ENCODE measurements at places on chromosomes 13 and 19.

GRCh38 chr13:65965501-65965900 is 1264.6 kb downstream of the PCDH9 start:
- DNase-seq = no peak

GRCh38 chr13:112331675-112332074 is 44.5 kb upstream of the SPACA7 start:
- DNase-seq = no peak

DNA sequence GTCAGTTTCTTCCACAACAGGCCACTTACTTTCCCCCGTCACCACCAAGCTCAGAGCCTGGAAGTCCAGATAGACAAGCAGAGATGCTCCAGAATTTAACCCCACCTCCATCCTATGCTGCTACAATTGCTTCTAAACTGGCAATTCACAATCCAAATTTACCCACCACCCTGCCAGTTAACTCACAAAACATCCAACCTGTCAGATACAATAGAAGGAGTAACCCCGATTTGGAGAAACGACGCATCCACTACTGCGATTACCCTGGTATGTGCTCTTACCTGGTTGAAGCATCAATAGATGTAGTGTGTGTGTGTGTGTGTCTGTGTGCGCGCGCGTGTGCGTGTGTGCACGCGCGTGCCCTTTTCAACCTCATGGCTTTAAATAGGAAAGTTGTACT is 3.7 kb downstream of the KLF5 start:
- DNase-seq = no peak

GRCh38 chr13:68888832-68889231 is 1218.8 kb upstream of the ATXN8OS start:
- DNase-seq = no peak

GRCh38 chr19:8221161-8221560 is 12.0 kb downstream of the CERS4 start:
- no peak for DNase-seq

- no peak for DNase-seq
These were observed 66.8 kb upstream of the MED4 start for GRCh38 chr13:48161530-48162179.

- DNase-seq = no peak
These were observed 62.5 kb upstream of the MEDAG start for GRCh38 chr13:30843548-30843947.

DNA sequence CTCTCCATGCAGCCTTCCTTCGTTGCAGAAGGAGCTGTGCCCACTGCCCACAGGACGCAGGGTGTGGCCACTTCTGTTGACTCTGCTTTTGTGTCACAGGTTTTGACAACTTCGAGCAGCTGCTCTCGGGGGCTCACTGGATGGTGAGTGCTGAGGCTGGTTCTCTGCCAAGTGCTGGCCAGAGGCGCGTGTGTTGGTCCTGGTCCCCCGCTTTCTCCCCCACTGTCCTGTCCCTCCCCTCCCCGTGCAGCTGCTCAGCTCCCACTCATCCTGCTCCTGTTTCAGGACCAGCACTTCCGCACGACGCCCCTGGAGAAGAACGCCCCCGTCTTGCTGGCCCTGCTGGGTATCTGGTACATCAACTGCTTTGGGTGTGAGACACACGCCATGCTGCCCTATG is 10.6 kb upstream of the PDCD2L start:
- peak; percentile 14 for DNase-seq

DNA sequence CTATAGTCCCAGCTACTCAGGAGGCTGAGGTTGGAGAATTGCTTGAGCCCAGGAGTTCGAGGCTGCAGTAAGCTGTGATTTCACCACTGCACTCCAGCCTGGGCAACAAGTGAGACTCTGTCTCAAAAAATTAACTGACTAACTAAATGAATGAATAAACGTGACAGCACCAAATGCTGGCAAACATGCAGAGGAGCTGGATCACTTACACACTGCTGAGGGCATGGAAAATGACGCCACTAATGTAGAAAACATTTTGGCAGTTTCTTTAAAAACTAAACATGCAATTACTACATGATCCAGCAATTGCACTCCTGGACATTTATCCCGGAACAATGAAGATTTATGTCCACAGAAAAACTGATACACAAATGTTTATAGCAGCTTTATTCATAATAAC is 31.3 kb upstream of the GTF3A start:
- no peak for DNase-seq

DNA sequence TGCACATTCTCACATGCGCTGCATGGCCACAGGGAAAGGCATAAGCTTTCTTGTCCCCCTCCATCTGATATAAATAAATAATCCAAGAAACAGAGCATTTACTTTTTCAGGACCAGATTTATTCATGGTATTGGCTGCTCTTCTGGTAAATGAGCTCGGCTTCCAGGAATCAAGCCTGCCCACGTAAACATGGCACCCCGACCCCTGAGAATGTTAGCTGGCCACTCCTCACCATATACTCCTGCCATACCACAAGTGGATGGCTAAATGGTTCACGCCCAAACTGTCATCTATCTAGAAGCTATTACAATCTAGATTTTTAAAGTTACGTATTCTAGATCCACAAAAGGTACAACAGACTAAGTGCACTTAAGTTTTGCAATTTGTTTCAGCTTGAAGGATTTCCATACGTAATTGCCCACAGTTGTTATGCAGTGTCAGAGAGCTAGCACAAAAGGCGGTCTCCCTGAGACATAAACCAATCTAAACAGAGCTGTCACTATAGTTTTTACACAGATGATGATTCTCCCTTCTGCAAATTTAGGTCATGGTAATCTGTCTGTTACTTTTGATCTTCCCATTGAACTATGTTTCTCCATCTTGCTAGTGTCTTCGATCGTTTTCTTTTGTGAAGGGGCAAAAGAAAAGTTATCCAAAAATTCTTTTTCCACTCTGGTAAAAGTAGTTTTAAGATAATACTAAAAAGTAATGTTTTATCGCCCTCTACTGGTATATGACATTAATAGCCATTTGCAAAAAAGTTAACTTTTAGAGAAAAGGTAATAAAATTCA is 16.2 kb upstream of the FOXO1 start:
- no peak for DNase-seq

DNA sequence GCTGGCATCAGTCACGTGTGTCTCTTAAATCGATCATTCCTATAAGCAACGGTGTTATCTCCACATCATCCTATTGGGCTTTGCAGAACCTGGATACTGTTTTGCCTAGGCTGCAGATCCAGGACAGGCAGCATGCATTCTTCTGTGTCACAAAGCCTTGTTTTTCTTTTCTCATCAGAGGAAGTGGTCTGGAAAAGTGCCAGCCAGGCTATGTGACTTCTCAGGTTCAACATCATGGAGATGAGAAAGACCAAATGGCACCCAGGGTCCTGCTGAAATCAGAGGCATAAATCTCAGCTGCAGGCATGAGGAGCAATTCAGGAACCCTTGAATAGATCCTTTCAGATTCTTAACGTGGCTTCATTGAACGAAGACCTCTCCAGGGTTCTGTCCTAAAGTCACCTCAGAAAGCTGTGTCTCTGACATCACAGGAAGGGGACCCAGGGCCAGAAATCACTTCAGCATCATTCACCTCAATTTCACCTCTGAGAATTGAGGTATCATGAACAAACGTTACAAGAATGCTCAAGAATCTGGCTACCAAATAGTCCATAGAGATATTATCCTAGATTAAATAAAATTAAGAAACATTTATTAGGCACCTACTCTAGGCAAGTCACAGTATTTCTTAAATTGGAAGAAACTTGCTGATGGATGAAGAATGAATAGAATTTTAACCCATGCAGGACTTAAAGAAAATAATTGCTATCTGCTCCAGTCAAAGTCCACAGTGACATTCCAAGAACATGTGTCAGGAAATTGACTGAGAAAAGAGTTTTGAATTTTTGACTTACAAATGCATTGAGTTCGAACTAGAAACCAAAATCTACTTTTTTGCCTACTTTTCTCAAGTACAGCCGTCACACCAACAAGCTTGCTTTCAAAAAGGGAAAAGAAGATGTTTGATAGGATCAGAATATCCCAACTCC is 124.1 kb downstream of the COG6 start:
- DNase-seq = no peak

DNA sequence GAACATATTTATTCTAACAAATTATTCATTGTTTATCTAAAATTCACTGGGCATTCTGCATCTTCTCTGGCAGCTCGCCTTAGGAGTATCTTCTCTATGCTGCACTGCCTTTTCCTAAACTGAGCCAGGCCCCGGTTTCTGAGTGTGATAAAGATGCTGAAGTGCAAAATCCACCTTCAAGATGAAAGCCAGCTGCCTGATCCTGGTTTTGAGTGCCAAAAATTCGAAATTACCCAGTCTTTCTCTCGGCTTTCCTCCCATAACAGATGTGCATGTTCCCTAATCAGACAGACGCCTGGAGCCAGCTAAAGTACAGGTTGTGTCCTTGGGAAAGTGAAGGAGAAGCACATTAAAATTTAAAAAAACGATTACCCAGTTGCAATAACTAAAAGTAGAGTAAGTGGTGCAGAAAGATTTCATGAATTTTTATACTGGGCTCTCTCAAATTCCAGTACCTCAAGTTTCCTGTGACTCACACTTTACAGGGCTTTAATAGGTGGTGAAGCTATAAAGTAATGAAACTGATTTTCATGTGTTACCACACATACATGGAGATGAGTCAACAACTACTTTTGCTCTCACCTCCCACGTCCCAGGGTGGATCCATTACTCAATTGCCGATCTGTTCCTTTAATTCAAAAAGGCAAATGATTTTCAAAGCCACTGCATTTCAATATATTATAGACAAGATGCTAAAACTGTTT is 65.0 kb upstream of the GTF2F2 start:
- DNase-seq = peak; percentile 36

DNA sequence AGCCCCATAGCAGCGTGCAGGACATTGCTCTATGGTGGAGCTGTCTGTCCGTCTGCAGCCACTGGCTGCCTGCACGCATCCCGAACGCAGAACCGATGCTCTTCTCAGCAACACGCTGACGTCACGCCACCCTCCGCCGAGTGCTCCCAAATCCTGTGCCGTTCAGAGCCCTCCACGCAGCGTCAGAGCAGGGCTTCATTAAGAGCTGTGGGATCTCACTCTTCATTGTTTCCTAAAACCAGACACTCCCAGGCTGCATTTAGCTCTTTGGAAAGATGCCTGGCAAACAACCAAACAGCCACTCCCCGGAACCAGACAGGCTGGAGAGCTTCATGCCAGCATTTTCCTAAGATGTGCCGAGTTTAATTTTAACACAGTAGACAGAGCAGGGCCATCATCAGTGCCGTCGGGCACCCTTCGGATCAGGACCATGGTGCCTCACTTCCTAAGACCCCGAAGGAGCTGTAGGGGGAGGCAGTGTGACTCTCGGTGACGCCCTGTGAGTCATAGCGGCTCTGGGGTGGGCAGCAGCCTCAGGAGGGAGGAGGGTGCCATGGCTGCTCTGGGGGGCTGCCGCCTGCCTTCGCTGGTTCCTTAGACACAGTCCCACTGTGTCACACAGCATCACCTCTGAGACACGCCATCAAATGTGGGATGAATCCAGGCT is 131.5 kb upstream of the MCF2L start:
- no peak for DNase-seq

DNA sequence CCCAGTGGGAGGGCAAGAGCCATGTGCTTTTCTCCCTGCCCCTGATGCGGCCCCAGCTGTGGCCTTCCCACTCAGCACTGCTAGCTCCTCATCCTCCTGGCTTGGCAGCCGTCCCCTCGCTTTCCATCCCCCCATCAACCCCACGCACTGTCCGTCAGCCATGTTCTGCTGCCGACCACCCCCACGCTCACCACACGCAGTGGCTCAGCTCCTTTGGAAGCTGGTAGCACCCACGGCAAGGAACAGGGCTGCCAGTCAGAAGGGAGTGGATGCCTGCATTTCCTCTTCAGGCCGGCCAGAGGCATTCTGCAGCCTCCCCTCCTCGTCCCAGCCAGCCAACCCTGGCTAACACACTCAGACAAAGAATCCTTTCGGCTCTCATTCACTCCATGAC is 6.3 kb downstream of the CALM3 start:
- DNase-seq = no peak

DNA sequence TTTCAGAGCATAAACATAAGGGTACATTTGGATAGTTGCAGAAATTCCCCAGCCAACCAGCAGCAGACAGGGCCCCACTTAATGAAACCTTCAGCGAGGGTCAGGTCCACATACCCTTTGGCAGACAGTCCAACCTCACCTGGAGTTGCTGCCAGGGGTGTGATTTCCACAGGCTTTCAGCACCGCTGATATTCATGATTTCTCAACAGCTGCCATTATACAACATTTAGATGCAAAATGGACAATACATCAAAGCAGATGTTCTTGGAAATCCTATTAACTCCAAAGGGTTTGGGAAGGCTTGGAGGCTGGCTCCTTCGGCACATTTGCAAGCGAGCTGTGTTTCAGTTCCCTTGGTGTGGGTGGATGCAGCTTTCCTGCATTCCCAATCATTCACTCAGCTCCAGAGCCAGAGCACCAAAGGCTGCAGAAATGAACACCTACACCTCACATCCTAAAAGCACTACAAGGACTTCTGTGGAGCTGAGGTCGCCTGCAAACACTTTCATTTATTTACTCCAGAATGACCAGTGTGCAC is 147.2 kb upstream of the VSTM2B start:
- DNase-seq = no peak

- no peak for DNase-seq
These were observed 2.1 kb upstream of the MLNR start for GRCh38 chr13:49217962-49218492.

GRCh38 chr19:16940626-16941025 is 51.8 kb downstream of the F2RL3 start:
- DNase-seq = no peak

DNA sequence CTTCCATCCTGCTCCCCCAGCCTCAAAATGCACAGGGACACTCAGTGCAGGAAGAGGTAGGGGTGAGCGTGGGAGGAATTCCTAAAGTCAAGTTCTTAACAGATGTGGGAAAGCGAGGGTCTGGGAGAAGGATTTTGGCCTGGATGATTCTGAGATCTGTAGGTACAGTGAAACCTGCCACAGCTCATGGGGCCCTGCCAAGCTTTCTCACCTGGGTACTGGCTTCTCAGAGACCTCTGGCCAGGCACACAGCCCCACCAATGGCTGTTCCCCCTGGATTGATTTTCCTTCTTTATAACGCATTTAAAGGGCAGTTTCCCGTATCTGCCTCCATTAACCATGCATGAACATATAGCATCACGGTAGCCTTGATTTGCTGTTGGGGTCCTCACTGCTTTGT is 47.0 kb upstream of the GSX1 start:
- DNase-seq = no peak

GRCh38 chr13:63025741-63026140 is 1610.1 kb upstream of the PCDH20 start:
- DNase-seq = no peak

- no peak for DNase-seq
These were observed 125.2 kb upstream of the SPACA7 start for GRCh38 chr13:112250788-112251445.

Data from left colon (tissue), 2 donors.